Activated naive CD8-positive, alpha-beta T cell treated with anti-CD3 and anti-CD28 coated beads, Interleukin-2, amount 10 ng/mL, durations not matched to agents 7 days and 5 days (primary cell): ENCODE measurements at places on chromosomes 5 and 9.

GRCh38 chr9:8855046-8855445, 1055.5 kb upstream of the DMAC1 start:
- no peak for DNase-seq

DNA sequence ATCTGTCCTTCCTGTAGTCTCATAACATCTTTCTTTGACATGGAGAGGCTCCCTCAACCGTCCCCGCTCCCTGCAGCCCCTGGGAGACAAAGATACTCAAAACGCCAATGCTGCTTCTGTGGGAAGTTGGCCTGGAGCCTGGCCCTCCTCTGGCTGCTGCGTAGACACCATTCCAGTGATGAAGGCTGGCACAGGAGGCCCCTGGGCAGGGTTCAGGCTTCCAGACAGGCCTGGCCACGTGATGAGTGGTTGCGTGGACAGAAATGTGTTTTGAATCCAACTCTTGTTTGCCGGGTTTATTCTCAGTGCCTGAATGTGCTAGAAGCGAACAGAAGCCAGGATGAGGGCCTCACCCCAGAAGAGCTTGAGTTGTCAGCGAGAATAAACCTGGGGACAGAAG, 43.2 kb upstream of the NKX2-5 start:
- DNase-seq, result no peak

DNA sequence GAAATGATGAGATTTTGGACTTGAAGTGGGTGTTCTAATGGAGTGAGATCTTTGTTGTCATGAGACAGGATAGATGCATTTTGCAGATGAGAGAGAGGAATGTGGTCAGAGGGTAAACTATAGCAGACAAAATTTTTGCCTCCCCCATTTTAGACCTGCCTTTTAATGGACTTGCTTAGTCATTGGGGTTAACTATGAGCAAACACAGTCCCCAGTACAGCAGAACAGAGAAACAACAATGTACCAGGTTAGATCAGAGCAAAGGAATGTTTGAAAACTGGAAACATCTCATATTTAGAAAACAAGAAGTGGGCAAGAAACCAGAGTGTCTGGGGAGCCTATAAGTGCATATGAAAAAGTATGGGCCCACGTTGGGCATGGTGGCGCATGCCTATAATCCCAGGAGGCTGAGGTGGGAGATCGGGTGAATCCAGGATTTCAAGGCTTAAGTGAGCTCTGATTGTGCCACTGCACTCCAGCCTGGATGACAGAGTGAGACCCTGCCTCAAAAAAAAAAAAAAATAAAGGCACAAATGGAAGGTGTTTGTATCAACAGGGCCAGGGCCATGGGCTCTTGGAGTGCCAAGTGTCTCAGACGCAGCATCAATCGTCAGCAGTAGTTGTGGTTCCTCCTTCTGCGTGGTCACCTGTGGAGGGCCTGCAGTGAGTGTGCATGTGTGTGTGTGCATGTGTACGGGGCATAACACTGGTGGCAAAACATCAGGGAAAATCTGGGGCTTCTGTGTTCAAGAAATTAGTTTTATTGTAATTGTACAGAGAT, 214.4 kb upstream of the S1PR3 start:
- no peak for DNase-seq

DNA sequence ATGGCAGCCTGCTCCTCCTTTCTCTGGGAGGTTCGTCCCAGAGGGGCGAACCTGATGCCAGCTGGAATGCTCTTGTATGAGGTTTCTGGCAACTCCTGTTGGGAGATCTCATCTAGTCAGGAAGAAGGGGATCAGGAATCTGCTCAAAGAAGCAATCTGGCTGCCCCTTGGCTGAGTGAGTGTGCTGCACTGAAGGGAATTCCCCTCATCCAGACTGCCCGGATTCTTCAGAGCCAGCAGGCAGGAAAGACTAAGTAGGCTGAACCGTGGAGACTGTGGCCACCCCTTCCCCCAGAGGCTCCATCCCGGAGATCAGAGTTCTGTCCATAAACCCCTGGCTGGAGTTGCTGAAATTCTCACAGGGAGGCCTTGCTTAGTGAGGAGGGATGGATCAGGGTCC, 476.0 kb downstream of the CSNK1G3 start:
- no peak for DNase-seq

GRCh38 chr9:80157561-80157983, 585.8 kb downstream of the TLE4 start:
- DNase-seq, result no peak

GRCh38 chr5:159935946-159936345, 19.7 kb downstream of the ADRA1B start:
- no peak for DNase-seq

GRCh38 chr9:30775236-30775635, 1609.2 kb upstream of the ACO1 start:
- DNase-seq, result no peak

DNA sequence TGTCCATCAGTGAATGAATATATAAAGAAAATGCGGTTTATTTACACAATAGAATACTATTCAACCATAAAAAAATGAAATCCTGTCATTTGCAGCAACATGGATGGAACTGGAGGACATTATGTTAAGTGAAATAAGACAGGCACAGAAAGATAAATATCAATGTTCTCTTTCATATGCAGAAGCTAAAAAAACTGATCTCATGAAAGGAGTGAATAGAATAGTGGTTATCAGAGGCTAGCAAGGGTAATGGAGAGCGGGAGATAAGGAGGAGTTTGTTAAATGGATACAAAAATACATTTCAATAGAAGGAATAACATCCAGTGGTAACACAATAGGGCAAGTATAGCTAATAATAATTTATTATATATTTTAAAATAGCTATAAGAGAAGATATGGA, 65.0 kb downstream of the AGTPBP1 start:
- no peak for DNase-seq

DNA sequence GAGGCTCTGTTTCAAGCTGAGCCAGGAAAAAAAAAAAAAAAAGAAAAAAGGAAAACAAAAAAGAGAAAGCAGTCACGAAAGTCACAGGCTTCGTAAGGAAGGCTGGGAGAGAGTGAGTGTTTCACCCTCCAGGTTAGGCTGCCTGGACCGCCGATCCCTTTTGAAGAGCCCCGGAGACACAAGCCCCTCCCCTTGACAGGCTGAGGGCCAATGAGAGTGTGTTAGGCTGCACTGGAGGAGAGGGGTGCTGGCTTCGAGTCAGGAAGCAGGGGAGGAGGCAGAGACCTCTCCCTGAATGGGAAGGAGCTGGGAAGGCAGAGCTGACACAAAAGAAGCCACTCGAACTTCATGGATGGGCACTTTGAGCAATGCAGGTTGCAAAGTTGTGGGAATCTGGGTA, at the start of gene NMUR2:
Gene NMUR2, minus strand, starts transcription at position 135 of the 400 bp plus-strand sequence. CDS start 166 bp downstream, outside the sequence.
- DNase-seq, result no peak

GRCh38 chr5:149285153-149285552, 13.5 kb downstream of the AFAP1L1 start:
- DNase-seq, result no peak

DNA sequence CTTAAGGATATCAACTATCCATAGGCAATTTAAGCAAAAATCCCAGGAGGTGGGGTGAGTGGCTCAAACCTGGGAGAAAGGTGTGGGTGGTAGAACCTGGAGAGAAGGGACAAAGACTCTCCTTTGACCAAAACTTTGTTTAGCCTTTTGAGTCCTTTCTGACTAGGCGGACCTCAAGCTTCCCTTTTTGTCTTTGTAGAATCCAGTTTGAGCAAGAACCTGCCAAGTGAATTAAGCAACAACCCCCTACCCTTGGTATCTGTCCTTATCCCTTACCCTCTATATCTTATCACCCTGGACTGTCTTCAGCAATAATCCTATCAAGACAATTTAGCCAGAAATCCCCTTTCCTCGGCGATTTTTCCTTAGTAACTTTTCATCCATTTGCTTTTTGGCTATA, 53.5 kb upstream of the SLC28A3 start:
- DNase-seq, result no peak

GRCh38 chr5:169542811-169543210, 40.8 kb upstream of the SPDL1 start:
- no peak for DNase-seq

- no peak for DNase-seq
Observed at GRCh38 chr9:124660341-124660801, 110.7 kb downstream of the NR6A1 start.

GRCh38 chr9:112097712-112098688, 77.1 kb downstream of the SUSD1 start:
- DNase-seq, result peak; percentile 59

- no peak for DNase-seq
Observed at GRCh38 chr5:98772415-98773213, 849 bp upstream of the RGMB start.

- DNase-seq, result no peak
Observed at GRCh38 chr5:50663636-50664035, 2.8 kb upstream of the PARP8 start.

GRCh38 chr5:156474251-156474650, 147.3 kb downstream of the SGCD start:
- DNase-seq, result no peak

GRCh38 chr9:34413231-34413852, 36.6 kb upstream of the MYORG start:
- DNase-seq, result peak; percentile 66

GRCh38 chr9:121736934-121737462, 85.6 kb downstream of the DAB2IP start:
- DNase-seq, result no peak

DNA sequence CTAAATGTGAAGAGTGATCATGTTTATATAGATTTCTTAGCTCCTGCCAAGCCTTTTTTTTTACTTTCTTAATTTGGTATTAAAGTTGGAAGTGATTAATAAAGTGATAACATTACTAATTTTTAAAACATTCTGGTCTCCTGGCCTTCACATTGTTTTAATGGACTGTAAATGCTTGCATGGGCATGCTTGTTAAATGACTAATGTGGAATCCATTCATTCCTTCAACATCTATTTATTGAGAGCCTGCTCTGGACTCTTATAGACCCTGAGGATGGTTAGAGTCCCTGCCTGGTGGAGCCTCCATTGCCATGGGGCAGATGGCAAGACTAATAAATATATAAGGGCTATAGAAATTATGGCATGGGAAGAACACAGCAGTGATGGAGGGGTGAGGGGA, 103.5 kb downstream of the NTRK2 start:
- DNase-seq, result no peak

GRCh38 chr5:179699616-179700237, 960 bp downstream of the CANX start:
- no peak for DNase-seq

- DNase-seq, result no peak
Observed at GRCh38 chr5:76500633-76501393, 97.7 kb downstream of the IQGAP2 start.

DNA sequence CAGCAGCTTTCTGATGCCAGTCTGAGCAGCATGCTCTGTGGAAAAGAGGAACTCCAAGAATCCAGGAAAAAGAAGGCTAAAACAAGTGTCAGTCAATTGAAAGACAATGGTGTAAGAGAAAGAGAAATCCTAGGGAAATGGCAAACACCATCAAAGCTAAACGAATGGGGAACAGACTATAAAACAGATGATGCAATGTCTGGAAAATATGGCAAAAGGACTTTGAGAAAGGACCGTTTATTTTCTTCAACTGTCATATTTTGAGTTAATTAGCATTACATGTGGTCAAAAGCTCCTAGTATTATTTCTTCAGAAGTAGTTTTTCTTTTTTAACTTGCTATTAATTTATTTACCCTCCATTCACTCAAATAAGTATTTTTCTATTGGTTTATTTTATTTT, 465.2 kb downstream of the LRRC70 start:
- DNase-seq, result no peak

DNA sequence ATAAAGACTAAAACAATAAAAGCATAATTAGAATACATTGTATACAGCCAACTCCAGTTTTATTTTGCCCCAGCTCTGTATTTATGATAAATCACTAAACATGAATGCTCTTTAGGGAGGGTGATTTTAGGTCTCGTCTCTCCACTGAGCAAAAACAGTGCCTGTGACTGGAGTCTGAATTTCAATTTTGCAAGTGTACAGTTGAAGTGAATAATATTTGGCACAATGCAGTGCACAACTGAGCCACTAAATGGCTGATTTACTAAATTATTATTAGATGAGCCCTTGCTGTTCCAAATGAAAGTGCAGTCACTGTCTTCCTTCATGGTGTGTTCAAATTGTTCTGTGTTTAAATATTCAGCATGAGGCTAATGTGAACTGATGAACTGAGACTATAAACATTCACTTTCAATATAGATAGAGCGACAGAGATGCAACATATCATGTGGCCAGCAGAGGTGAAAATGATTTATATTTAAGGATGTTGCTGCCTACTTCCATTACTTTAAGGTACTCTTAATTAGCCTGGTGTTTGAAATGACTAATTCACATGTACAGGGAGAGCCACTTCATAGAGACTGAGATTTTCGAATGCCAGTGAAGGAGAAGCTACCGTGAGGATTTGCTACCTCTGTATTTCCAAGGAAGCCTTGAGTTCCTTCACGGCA, 375.1 kb downstream of the EBF1 start:
- no peak for DNase-seq

GRCh38 chr5:159018855-159019254, 80.9 kb downstream of the EBF1 start:
- no peak for DNase-seq

DNA sequence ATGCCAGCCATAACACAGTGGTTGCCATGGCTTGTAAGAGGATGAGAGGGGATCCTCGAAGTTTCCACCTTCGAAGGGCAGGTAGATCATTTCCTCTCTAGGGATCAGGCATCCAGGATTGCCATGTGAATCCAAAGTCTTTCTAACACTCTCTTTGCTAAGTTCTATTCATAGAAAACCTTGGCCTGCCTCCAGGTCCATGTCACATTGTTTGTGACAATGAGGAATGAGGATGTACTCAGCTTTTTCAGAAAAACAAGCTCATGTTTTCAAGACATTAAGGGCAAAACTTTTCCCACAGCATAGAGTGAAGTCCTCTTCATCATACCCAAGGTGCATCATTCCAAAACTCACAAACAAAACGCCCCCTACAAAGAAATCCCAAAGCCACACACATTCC, 19.6 kb downstream of the ESM1 start:
- no peak for DNase-seq

DNA sequence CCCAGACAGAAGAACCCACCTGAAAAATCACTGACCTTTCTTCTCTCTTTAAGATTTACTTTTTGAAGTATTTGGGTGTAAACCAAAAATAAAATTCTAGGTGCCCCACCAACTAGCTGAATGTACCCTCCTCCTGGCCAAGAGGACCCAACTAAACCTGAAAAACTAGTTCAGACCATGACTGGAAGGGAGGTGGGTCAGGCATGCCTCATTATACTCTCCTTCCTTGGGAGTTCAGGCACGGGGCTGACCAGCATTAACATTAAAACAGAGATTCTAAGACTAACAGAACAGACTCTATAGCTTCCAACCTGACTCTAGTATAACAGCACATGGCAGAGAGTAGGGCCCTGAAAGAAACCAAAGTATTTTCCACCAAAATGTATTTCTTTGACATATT, 61.4 kb downstream of the CERT1 start:
- DNase-seq, result no peak

- no peak for DNase-seq
Observed at GRCh38 chr9:6646293-6646636, 736 bp upstream of the GLDC start.

- no peak for DNase-seq
Observed at GRCh38 chr9:110370315-110370714, 32.7 kb upstream of the TXNDC8 start.

DNA sequence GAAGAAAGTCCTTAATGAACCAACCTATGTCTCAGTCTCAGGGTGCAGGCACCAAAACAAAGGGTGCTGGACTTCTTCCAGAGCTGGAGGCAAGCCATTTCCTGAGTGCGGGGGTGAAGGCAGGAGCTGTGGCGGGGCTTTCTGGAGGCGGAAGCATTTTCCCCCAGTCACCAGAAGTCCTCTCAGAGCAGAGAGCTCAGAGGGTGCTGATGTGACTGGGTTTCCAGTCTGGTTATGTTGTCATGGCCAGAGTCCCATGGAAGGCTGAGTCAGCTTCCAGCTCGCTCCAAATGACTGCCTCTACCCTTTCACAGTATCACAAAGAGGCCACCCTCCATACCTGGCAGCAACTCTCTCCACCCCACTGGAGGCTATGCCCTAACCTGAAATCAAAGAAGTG, 86.0 kb downstream of the TRPC7 start:
- DNase-seq, result no peak
